ENCODE measurements at places on chromosomes 12 and 14.
A peak's percentile ranks its signal among the peaks of the same experiment; 100 is the strongest.

DNA sequence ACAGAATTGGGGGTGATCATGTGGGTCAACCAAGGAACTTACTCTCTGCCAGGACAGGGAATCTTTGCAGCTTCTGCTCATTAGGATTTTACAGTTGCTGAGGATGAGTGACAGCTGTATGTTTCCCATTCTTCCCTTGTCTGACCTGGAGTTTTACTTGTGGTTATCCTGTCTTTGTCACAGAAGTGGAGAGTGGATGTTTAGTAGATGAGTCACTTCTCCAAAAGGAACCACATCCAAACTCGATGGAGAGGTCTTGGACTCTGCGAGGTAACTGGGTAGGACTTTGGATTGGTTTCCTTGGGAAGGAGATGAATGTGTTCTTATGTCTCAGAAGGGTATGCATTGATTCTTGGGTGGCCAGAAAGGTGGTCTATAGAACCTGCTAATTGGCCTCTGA, 53.8 kb upstream of the USP44 start:
- no peak for DNase-seq

- DNase-seq, result no peak
Measured at GRCh38 chr14:24067133-24068082, 4.0 kb upstream of the CPNE6 start.

DNA sequence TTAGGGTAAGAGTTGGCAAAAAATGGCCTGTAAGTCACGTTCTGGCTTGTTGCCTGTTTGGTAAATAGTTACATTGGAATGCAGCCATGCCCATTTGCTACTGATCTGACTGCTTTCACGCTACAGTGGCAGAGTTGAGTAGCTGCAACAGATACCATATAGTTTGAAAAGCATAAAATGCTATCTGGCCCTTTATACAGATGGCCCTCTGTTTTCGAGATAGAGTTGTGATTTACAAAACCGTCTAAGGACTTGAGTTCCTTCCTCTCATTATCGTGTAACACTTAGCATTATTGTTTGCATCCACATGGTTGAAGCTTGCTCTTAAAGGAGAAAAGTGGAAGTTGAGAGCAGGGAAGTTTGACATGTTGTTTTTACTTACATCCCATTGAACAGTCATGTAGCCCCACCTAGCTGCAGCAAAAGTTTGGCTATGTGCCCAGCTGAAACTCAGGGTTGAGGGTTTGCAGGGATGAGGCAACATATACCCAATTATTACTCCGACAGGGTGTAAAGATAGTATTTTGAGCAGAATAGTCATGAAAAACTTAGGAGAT, 11.3 kb upstream of the SCFD1 start:
- no peak for DNase-seq

DNA sequence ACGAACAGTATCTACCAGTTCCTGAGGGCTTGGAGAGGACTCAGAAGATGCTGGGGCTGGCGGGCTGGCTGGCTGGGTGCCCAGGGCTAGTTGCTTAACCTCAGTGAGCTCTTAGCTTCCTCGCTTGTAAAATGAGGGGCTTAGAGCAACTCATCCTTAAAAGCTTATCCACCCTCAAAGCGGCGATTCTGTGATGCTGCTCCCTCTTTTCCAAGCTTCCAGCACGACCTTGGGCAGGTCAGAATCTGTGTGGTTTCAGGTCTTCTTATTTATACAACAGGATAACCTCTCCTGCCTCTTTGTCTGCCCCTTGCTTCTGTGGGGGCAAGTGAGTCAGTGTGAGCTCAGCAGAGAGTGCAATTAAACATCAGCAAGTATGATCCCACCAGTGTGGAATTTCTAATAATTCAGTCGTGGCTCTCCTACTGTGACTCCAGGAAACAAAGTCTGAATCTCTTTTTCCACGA, 281.8 kb downstream of the KSR2 start:
- DNase-seq, result no peak

GRCh38 chr14:49408187-49408933, 177.8 kb downstream of the RPS29 start:
- DNase-seq, result no peak

GRCh38 chr14:105466531-105467248, 7.9 kb upstream of the CRIP2 start:
- DNase-seq, result no peak

GRCh38 chr12:3745152-3745551, 7.8 kb downstream of the CRACR2A start:
- no peak for DNase-seq

DNA sequence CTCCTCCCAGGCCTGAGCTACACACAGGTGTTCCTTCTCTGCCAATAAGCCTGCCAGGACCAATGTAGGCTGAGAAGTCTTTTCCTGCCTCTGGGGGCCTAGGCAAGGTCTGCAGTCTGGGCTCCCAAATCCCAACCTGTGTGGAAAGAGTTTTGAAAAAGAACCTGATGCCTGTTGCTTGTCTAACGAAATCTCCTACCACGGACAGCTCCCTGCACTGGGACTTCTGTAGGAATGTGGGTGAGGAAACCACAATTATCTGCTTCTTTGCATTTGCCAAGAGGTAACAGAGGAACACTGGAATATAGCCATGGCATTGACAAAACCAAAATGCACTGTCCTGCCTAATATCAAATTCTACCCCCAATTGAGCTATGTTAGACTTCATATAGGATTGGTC, 877.0 kb upstream of the TMEM132C start:
- DNase-seq, result no peak

DNA sequence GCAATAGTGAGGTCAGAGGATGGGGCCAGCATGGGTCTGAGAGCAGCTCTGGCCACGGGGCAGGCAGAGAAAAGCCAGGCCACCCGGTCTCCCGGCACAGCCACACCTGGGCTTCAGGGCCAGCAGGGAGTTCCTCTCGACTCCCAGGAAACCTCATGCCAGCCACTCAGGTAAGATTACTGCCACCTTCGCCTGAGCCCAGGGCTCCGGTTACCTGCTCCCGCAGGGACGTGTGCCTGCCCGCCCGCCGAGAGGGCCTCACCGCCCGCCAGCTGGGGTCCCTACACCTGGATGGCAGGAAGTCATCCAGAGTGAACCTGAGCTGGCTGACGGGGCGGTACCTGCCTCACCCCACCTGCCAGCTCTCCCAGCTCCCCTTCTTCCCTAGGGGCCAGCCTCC, 7.3 kb downstream of the JAG2 start:
- DNase-seq, result no peak

DNA sequence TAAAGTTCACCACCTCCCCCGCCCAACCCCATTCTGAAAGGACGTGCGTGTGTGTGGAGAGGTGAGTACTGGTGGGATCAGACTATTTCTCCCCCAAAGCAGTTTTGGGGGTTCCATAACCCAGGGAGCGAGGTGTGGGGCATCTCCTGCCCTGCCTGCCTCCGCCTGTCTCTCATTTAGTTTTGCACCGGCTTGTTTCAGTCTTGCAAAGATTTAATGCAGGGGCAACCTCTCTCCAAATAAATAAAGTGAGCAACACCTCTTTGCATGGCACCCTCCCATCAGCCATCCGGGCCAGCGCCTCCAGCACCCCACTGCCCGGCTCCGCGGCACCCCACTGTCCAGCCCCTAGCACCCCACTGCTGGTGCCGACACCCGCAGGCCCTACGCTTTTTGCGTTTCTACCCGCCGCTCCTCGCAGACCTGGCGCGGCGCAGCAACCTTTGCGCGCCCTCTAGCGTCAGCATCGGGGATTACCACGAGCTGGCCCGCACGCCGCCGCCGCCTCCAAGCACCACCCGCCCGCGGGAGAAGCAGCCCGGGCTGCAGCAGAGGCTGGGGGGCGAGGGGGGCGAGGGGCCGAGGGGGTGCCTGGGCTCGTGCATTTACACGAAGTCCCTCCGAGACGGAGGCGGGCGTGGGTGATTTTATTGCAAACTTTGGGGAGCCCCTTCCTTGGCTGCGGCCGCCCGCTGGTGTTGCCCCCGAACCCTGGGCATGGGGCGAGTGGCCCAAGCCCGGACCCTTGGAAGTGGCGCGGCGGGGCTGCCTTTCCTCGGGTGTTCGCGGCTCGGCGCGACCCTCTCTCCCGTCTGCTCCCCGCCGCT, 55.8 kb upstream of the VRK1 start:
- peak; percentile 29 for DNase-seq

DNA sequence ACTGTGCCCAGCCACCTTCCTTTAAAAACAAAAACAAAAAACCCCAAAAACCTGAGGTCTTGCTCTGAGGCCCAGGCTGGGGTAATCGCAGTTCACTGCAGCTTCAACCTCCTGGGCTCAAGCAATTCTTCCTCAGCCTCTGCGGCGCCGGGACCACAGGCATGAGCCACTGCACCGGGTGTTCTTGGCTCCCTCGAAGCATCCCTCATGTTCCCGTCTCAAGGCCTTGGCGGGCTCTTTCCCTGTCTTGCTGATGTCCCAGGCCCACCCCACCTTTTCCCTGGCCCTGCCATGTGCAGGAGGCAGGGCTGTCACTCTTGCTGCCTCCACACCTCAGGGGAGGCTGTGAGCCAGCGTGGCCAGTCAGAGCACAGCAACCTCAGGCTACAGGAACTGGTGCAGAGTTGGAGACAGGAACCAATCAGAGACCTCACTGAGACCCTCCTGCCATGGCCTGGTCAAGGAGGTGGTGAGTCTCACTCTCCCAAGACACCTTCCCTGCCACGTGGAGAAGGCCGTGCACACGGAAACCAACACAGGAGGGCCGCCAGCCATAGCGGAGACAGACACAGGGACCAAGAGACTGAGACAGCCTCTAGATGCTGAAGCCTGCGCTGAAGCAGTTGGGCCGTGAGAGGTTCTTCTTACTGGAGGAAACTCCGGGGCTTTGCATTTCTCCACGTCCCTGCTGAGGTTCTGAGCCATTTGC, 6.0 kb upstream of the AMN start:
- no peak for DNase-seq

GRCh38 chr14:54638135-54638446, 71.2 kb downstream of the SAMD4A start:
- DNase-seq, result no peak

GRCh38 chr14:36702474-36702873, 40.8 kb downstream of the PAX9 start:
- no peak for DNase-seq

DNA sequence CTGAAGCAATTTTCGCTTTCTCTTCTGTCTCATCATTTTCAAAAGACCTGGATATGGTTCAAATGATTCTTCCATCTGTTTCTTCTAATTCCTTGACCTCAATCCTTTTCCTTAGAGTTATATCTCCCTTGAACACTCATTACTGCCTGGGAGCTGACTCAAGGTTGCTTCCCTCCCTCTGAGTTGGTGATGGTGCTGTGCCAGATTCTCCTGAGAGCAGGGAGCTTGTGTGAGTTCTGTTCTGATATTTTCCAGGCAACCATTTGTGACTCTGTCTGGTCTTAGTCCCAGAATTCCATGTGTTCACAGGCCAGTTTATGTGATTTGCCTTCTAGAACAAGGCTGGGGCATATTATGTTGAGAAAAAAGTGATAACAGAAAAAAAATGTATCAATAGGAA, 505.1 kb upstream of the SYT1 start:
- no peak for DNase-seq

- DNase-seq, result no peak
Measured at GRCh38 chr14:50778721-50779483, 52.1 kb downstream of the NIN start.

DNA sequence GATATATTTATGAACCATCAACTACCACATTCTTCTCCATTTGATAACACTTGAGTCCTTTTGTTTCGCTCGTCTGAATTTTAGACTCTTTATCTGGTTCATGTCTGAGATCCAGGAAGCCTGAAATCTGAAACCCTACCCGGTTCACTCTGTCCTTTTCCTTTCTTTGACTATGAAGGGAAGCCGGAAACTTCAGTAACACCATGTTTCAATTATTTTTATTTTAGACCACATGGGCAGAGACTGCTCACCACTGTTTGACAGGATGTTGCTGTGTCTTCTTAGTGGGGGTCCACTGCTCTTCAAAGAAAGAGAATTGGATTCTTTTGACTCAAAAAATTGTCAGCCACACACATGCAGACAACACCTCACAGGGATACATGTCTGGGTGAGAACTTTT, 331.9 kb upstream of the FLRT2 start:
- DNase-seq, result no peak

- peak; percentile 59 for DNase-seq
Measured at GRCh38 chr12:59322473-59322872, 273.4 kb upstream of the SLC16A7 start.

GRCh38 chr14:60274448-60274847, 25.4 kb downstream of the PPM1A start:
- DNase-seq, result no peak

GRCh38 chr14:68157971-68158371, 338.4 kb downstream of the RAD51B start:
- DNase-seq, result no peak

- no peak for DNase-seq
Measured at GRCh38 chr12:3261782-3262359, 184.7 kb downstream of the TSPAN9 start.

DNA sequence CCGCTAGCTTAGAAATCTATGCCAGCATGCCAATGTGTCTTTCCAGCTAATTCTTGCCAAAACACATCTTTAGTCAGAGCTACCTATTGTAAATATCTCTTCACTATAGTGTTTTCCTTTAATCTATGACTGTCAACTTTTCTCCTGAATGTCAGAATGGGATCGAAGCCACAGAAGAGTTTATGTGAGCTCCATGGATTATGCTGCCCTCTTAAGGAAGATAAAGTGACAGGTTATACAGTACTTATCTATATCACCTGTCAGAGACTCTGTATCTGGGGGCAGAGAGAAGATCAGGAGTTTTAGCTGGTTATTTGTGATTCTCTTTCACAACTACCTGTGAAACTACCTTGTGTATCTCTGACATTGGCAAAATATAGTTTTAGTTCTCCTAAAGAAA, 204.3 kb upstream of the SEL1L start:
- no peak for DNase-seq

- no peak for DNase-seq
Measured at GRCh38 chr14:44564908-44565307, 57.8 kb upstream of the FSCB start.

DNA sequence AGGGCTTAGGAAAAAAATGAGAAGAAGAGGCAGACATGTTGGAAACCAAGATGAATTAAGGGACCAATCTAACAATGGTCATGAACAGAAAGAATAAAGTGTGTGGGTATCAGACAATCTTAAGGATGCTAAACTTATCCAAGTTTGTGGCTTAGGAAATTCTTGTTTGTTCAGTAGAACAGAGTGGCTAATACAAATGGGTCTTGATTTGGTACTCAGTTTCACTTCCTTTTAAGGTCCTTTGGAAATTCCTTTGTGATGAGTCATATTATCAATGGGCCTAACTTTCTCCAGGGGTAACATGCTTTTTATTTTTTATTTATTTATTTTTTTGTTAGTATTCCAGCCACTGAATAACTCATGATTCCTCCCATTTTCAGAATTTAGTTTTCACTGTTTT, 1154.7 kb upstream of the FLRT2 start:
- no peak for DNase-seq

DNA sequence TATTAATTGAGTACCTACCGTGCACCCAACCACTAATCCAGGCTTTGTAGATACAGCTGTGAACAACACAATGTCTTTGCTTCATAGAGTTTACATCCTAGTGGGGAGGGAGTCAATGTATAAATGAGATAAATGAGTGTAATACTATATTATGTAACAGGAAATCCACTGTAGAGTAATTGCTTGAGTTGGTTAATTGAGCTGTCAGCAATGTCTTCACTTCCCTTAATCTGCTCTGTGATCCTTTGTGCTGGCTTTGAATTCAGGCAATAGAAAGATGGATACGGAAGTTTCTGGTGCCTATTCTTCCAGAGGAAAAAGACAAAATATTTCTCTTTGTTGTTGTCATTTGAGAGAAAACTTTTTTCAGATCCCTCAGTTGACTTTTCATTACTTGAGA, 104.0 kb upstream of the SLC16A7 start:
- DNase-seq, result no peak

GRCh38 chr14:50312734-50313054, 570 bp downstream of the DMAC2L start:
- no peak for DNase-seq

GRCh38 chr12:90970471-90970870, 15.5 kb upstream of the CCER1 start:
- no peak for DNase-seq

GRCh38 chr14:74807853-74808545, 44.9 kb downstream of the YLPM1 start:
- no peak for DNase-seq
